ENCODE measurements at places on chromosomes 11 and 22.
A peak's percentile ranks its signal among the peaks of the same experiment; 100 is the strongest.

- no peak for DNase-seq
These were observed 123.8 kb upstream of the NTM start for GRCh38 chr11:131246663-131247062.

DNA sequence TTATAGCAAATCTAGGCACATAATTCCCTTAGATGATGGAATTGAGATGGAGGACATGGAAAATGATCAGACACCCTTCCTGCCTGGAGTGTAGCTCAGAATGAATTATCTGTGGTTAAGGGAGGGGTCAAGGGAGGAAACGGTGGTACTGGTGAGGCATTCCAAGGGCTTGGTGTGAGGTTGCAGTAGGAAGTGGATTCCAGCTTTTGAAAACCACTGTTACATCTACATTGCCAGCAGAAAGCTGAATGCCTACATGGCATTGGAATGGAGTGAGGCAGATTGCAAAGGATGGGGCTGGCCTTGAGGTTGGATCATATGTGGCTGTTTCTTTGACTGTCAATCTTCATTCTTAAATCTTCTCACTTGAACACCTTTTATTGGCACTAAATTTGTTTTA lies 684.4 kb downstream of the NTM start:
- DNase-seq, result no peak

GRCh38 chr11:6225896-6226295 lies 8.5 kb downstream of the FHIP1B start:
- DNase-seq, result no peak

DNA sequence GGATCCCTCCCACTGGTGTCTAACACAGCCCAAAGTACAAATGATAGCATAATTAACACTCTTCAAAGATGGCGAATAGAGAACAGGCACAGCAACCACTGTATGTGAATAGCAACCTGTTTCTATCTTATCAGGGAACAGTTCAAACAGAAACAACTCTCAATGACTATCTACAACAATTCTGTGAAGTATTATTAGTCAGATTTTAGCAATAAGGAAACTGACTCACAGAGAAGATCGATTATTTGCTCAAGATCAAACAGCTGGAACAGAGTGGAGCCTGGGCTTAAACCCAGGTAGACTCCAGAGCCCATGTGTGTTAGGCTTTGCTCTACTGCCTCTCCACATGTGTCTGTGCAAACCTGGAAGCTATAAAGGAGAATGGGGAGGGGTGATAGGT lies 88.7 kb downstream of the C11orf58 start:
- no peak for DNase-seq

DNA sequence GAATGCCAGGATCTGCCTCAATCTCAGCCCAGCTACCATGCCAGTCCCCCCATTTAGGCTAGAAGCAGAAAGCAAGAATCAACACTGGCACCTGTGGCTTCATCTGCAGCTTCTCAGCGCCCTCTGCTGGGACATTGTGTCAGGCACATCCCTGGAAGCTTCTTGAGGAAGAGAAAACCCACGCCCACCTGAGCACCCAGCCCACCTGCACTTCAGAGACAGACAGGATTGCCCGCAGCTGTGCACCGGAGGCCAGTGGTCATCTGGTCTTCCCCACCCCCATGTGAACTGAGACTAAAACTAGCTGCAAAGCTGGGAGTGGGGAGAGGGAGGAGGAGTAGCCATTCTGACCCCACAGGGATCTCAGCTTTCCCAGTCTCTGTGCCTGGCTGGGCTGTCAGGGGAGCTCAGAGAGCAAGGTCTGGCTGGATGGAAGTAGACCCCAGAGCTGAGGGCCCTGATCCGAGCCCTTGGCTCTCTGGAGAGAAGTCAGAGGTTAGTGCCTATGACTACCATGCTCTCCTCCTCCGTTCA lies 66.8 kb downstream of the FEZ1 start:
- DNase-seq, result no peak

- no peak for DNase-seq
These were observed 38.3 kb upstream of the MYH9 start for GRCh38 chr22:36425977-36426523.

DNA sequence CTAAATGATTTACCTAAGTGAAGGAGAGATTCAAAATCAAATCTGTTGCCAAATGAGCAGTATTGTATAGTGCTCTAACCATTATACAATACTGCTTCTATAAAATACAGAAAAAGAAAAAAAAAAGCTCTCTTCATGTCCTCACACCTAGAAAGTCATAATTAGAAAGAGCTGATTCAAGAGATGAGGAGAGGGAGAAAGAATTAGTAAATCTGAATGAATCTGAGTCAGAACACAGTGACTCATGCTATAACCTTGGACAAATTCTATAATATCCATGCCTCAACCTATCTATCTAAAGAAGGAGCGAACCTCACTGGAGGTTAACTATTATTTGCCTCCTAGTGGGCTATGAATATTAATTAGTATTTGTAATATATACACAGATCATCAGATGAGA lies 29.4 kb downstream of the AMBRA1 start:
- DNase-seq, result no peak

DNA sequence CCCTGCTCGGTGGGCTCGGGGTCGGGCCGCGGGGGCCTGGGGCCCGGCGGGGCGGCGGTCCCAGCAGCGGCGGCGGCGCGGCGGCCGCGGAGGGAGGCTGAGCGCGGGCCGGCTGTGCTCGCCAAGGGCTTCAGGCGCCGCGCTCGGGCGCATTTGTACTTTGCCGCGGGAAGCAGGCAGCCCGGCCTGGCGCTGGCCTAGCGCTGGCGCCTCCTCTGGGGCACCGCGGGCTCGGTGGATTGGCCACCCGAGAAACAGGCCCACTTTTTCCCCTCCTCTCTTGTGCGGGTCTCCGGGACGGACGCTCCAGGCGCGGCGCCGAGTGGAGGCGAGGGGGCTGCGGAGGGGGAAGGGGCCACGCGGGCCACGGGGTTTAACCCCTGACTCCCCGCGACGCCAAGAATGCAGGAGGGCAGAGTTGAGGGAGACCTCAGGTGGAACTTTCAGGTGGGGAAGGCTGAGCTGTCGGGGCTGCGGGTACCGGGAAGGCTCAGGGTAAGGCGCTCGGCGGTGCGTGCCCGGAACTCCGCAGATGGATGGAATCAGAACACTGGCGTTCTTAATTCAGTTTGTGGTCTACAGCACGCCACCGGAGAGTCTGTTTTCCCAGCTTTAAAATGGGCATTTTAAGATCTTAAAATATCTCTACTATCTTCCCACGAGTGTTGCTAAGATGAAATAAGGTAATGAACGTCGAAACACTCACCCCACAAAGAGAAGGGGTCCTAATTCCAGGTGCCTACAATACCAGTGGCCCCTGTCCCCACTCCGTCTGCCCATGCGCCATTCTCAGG lies at the start of gene CHRDL2:
TSS of gene CHRDL2 (minus strand) at position 126 of the 794 bp plus-strand sequence. CDS start 538 bp downstream, outside the sequence.
- peak; percentile 76 for DNase-seq

GRCh38 chr22:44279069-44279360 lies 33.7 kb downstream of the SHISAL1 start:
- no peak for DNase-seq

DNA sequence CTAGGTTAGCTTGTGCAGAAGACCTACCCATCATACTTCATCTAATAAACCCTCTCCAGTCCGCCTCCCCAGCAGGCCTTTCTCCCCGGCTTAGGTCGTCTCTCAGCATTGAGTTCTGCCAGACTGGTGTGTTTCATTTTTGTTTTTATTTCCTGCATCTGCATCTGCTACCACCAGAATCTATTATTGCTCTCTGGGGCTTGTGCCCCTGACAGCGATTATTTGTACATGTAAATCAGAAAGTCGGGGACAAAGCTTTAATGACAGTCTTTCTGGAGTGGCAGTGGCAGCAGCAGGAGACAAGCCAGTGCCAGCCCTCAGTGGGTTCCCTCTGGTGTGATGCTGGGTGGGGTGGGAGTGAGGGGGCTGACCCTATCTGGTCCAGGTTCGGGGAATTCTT lies 127.5 kb downstream of the PKNOX2 start:
- no peak for DNase-seq

GRCh38 chr22:38454353-38455075 lies 485 bp downstream of the KCNJ4 start:
- no peak for DNase-seq

- DNase-seq, result no peak
These were observed 106.4 kb downstream of the ARHGAP42 start for GRCh38 chr11:100793525-100793924.

GRCh38 chr11:35013514-35014233 lies 97.3 kb downstream of the PDHX start:
- no peak for DNase-seq

- DNase-seq, result no peak
These were observed 5.5 kb downstream of the PRSS23 start for GRCh38 chr11:86805873-86806310.

DNA sequence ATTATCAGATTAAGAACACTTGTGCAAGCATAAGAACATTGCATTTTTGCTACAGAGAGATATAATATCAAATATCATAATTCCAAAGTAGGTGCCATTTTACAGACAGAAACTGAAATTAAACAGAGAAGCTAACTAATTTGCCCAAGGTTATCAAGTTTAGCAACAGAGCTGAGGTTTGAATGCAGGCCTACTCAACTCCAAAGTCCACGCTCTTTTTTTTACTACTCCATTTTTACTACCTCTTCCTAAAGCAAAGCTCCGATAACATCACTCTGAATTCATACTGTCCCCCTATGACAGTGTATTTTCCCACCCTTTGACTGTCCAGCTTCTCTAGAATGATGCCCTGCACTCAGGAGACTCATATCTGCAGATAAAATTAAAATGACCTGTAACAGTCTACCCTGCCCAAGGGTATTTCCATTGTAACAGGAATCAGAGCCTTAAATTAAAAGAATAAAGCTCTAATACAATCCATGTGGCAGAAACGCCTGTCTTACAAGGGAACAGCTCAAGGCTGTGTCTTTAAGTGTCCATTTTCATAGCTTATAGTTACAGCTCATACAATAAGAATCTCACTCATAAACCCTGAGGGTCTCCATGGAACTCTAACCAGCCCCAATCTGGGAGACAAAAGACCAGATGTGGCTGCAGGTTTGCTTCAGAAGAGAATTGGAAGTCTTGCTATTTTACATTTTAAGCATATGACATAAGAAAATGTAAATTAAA lies 36.8 kb downstream of the ALG9 start:
- no peak for DNase-seq

- no peak for DNase-seq
These were observed 109.7 kb upstream of the MTMR2 start for GRCh38 chr11:96033599-96033998.

GRCh38 chr22:27842669-27843431 lies 41.3 kb upstream of the MN1 start:
- peak; percentile 80 for DNase-seq

DNA sequence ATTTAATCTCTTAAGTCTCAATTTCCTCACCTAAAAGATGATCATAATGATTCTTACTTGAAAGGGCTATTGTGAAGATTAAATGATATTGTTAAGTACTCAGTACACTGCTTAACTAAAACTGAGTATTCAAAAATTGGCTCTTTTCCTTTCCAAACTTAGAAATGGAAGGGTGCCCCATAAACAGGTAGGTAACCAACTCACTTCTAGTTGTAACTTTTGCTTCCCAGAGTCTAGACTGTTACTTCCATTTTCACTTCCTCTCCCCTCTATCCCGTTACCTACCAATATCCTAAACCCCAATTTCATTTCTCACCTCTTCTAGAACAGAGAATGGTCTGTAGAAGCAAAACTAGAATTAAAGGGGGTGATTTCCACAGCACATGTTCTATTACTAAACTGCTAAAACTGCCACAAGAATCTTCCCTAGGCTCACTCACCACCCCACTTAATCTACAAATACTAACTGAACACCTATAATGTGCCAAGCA lies 50.0 kb downstream of the RRAS2 start:
- DNase-seq, result no peak

DNA sequence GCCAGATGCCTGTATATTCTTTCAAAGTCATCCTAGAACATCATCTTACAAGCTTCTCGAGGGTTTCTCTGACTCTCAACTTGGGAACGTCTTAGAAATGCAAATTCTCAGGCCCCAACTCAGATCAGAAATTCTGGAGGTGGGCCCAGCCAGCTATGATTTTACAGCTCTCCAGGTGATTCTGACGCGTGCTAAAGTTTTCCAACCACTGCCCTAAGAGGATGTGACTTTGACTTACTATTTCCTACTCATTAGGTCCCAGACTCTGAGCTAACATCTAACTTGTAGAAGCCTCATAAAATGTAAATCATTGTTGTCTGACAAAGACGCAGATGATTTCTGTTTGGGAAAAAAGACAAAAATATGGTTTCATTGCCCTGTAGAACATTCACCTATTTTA lies 61.1 kb downstream of the IRAG1 start:
- peak; percentile 23 for DNase-seq

DNA sequence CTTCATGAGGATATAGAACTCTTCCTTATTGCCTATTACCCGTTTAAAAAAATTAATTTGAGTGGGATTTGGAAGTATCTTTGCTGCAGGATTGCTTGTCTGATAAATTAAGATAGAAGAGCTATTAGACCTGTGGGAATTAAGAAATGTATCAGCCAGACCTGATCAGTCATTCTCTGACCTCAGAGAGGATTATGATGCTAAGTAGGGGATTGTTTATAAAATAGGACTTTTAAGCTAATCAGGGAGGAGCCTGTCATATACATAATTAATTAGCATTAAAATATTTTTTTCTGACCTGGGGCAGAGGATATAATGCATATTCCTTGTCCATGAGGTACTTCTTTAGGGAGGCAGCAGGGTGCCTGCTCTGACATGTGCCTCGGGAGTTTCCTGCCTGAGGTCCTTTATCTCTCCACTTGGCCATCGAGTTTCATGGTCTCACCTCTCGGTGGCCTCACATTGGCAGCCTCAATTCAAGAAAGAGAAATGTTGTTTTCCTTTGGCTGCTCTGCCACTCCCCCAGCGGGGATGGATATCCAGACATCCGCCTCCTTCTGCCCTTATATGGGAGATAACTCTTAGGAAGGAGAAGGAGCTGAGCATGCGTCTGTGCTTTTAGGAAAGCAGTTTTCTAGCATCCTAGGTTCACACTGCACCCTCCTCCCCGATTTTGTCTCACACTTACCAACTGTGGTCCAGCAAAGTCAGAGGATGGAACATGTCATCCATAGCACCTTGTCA lies 41.1 kb downstream of the DIXDC1 start:
- peak; percentile 64 for DNase-seq

DNA sequence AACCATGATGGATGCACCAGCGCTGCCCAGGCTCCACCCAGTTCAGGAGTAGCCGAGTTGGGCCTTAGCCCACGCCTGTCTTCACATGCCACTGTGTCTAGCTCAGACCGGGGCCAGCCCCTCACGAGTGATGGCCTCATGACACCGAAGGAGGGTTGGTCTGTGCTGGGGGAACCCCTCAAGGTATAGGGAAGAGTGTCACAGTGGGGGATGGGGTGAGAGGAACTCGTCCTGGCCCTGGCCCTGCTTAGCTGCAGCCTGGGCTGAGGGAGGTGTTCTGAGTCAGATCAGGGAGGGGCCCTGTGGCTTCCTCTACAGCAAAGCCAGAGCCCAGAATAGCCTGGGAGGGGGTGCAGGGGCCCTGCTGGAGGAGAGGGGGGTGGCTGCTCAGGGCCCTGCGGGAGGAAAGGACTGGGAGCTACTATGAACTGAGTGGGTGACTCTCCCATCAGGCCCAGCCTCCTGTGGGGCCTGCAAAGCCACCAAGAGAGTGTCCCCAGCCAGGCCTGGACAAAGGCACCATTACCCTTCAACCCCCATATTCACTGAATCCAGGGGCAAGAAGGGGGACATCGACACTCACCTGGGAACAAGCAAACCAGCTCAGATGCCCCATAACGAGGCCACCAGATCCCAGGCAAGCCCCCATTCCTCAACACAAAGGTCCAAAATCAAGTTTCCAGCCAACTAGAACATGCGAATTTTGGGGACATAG lies 41.2 kb downstream of the IGLL5 start:
- DNase-seq, result no peak
